ENCODE measurements at places on chromosomes 3 and 15.

- DNase-seq: no peak
These were observed 10.2 kb upstream of the HERC1 start for GRCh38 chr15:63843901-63844317.

DNA sequence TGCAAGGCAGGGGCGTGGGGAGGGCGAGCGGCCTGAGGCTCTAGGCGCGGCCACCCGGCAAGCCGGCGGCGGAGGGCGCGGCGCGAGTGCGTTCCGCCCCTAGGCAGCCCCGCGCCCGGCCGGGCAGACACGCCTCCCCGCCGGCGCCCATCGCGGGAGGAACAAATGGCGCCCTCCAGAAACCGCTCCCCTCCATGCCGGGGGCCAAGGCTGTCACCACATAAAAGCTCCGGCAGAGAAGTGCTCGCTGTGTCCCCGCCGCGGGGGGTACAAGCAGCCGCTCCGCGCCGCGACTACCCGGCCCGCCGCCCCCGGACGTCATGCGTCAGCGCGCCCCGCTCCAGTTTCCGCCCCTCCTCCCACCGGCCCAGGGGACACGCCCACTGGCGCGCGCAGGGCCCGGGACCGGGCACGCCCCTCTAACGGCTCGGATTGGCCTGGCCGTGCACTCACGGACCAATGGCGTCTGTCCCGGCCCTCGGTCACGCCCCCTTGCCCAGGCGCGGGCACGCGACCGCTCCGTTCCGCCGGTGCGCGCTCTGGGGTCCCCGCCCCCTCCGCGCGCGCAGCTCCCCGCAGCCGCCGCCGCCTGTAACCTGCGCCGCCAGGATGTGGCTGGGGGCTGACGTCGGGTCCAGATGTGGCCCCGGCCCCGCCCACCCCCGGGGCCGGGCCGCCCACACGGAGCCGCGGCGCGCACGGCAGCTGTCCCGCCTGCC is at the start of gene KLF13:
KLF13 (plus strand) TSS at position 680 of the 719 bp plus-strand sequence. CDS start 378 bp downstream, outside the sequence.
- peak; percentile 78 for DNase-seq

GRCh38 chr3:16407366-16407765 is 106.1 kb downstream of the RFTN1 start:
- DNase-seq: no peak

- peak; percentile 43 for DNase-seq
These were observed 27.7 kb downstream of the CRTC3 start for GRCh38 chr15:90557186-90558084.

DNA sequence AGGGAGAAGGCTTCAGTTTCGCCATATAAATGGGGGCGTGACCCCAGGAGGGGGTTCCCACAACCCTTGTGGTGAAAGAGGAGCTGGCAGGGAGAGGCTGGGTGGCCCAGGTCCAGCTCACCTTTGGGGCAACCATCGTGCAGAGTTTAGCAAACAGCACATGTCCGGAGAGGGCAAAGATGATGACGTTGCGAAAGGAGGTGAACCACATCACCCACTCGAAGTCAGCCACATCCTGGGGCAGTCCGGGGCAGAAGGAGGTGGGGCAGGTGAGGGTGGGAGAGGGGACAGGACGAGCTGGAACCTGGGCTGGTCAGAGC is 3.7 kb downstream of the HHATL start:
- DNase-seq: no peak

DNA sequence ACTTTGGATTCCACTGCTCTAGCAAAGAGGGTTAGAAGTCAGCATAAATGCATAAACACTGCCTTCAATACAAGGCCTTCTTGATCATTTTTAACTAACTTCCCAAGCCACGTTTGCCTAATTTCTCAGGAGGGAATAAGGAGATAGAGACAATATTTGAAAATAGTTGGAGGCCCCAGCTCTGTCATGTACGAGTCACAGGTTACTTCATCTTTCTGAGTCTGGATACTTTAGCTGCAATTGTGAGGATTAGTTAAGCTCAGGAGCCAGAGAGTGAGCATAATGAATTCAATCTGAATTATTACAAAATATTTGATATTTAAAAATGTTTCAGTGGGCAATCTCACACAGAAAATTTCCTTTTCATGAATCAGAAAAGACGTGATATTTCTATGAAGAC is 298.9 kb downstream of the SHOX2 start:
- no peak for DNase-seq

- peak; percentile 19 for DNase-seq
These were observed 888.3 kb downstream of the PLOD2 start for GRCh38 chr3:145272684-145273083.

GRCh38 chr3:53311882-53312281 is 35.5 kb downstream of the DCP1A start:
- DNase-seq: no peak

- no peak for DNase-seq
These were observed 4.9 kb upstream of the IQCF1 start for GRCh38 chr3:51908026-51908425.

All from BJ (cell line).